ENCODE measurements at places on chromosomes 16 and 17.

- no peak for DNase-seq
These were observed 20.0 kb downstream of the CNP start for GRCh38 chr17:41986634-41987033.

GRCh38 chr17:75418531-75418930 lies 13.1 kb upstream of the GRB2 start:
- DNase-seq = no peak

DNA sequence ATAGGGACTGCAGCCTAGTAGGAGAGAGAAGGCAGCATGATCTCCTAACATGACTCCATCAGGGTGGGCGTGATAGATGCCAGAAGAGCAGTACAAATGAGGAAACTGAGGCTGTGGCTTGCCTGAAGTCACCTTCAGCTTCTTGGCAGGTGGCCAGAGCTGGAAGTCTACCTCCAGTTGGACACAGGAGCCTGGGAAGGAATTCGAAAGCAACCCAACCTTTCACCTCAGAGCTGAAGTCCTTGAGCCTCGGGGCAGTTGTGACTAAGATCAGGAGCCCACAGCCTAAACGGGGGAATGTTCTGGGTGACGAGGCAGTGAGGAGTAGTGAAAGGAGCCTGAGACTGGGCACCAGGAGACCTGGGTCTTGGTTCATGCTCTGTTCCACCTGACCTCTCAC lies 9.4 kb upstream of the SLC52A1 start:
- no peak for DNase-seq

DNA sequence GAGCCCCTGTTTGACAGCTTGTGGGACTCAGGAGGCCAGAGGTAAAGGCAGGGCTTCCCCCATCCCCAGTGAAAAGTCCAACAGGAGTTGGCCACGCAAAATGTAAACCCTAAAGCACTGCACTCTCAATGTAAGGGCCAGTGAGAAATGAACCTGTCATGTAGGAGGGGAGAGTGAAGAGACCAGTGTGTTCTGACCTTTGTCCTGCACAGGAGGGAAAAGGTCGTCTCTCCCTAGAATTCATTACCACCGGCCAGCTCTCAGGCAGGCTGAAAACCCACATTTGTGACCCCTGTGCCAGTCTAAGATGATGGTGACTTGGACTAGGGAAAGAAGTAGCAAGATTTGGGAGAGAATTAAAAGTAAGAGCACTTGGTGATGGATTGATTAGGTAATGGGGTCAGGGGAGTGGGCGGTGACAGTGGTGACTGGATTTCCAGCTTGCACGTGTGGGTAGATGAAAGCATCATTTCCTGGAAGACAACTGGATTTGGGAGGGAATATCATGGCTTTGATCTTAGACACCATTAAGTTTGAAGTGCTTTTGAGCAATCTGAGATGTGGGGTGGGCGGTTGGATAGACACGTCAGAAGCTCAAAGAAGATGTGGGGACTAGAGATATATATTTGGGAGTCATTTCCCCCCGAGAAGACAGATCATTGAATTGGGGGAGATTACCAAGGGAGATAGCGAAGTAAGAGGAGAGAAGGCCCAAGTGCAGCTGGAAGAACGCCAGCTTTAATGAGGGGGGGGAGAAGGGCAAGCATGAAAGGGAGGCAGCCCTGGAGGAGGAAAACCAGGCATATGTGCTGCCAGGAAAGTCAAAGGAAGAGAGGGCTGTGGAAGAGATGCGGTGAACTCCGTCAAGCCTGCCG lies 119.5 kb downstream of the NTN1 start:
- DNase-seq = no peak

GRCh38 chr17:41131979-41132378 lies 8.0 kb upstream of the KRTAP4-12 start:
- DNase-seq = no peak

DNA sequence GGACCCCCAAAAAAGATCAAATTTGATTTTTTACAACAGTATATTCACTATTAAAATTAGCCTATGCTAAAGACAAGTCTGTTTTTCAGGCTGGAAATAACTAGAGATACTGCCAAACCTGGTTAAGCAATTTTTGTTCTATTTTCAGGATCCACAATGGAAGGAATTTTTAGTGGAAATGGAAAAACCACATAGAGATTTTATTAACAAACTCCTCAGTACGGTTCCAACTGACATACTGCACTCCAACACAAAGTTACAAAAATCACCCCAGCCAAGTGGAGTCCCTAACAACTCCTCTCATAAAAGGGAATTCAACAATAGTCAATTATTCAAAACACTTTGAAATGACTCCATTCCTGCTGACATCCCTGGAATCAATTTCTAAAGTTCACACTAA lies 101.6 kb upstream of the TOB1 start:
- DNase-seq = no peak

GRCh38 chr17:72128039-72128438 lies 7.2 kb downstream of the SOX9 start:
- no peak for DNase-seq

GRCh38 chr17:58680038-58680369 lies 11.8 kb downstream of the TEX14 start:
- peak; percentile 67 for DNase-seq

DNA sequence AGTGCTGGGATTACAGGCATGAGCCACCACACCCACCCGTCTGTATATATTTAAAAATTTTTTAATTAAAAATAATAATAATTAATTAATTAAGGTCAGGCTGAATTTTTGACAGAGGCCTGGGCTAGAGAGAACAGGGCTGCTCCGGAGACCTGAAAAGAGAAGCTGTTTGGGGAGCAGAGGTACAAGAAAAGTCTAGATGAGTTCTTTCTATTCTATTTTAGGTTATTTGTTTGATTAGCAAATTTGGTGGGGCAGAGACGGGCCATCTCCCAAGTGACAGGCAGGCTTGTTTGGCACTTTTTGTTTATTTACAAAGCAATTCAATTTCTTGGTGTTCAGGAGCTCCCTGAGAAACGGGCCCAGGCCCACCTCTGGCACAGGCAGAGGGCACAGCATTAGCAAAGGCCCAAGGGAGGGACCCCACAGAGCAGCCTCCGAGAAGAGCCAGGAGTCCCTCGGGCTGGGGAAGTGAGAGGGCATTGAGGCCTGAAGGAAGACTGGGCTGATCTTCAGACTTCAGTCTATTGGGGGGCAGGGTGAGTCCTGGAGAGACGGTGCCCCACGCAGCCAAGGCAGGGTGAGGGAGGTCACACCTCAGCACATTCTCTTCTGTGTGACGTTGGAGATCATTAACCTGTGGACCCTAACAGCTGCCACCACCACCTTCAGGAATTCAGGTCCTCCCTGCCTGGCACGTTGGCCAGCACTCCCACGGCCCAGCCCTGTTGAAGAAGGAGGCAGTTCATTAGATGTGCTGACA lies 10.8 kb upstream of the RIPOR1 start:
- DNase-seq = no peak
